ENCODE measurements at places on chromosomes 12 and 14.

DNA sequence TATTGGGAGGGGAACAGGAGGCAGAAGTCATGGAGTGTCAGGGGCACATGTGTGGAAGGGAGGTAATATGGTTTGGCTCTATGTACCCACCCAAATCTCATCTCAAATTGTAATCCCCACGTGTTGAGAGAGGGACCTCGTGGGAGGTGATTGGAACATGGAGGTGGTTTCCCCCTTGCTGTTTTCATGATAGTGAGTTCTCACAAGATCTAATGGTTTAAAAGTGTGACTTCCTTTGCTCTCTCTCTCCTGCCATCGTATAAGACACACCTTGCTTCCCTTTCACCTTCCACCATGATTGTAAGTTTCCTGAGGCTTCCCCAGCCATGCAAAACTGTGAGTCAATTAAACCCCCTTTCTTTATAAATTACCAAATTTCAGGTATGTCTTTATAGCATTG lies 41.6 kb upstream of the CDK17 start:
- peaks cover 21% of the 10 kb centered on the region for H3K4me1 ChIP-seq
- H3K27me3 ChIP-seq, result no peaks in the 10 kb centered on the region
- no peaks in the 10 kb centered on the region for H3K36me3 ChIP-seq
- H3K4me3 ChIP-seq, result no peak overlapping the region
- no peak for ATAC-seq

DNA sequence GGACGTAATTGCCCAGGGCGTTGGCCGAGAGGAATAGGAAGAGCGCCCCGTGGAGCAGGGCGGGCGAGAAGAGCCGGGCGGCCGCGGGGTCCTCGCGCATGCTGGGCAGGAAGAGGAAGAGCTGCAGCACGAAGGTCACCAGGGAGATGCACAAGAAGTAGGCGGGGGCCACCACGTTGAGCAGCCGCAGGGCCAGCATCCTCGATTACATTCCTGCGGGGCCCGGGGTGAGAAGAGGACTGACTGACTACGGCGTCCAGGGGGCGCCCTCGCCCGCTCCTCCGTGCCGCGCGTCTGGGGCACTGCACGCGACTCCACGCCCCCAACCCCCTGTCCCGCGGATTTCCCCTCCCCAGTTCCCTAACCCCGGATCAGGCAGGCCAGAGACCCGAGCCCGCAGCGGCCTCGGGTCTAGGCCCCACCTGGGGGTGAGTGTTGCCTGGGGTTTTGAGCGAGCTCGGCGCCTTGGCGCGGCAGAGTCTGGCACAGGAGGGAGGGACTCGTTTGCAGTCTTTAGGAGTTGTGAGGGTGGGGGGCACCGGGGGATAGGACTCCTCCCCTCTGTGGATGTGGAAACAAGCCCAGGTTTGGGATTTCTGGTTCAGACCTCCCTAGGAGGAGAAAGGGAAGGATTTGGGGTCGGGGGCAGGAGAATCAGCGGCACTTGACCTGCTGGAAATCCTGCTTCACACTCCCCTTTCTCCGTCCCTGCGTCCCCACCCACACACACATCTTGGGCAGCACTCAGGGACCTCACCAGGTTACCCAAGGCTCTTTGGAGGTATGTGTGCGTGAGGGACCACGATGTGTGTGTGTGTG lies 1.8 kb downstream of the ZDHHC22 start:
- no peak overlapping the region for H3K27ac ChIP-seq
- H3K4me1 ChIP-seq, result peaks cover 36% of the 10 kb centered on the region
- peaks cover 87% of the 10 kb centered on the region for H3K27me3 ChIP-seq
- peak overlapping the region; percentile 56 for H3K4me3 ChIP-seq

DNA sequence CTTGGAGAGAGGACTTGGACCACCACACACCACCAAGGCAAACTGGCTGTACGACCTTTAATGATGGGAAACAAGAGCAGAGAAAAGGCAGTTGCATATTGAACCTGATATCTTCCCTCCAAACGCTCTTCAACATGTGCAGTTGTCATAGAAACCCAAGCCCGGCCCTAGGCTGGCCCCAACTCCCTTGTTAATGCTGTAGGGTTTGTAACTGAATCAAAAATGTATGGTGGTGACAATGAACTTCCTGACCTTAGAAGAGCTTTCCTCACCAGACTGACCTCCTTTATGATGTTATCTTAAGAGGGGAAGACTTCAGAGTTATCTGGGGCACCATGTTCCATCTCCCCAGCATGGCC lies 12.3 kb downstream of the APOLD1 start:
- H3K27ac ChIP-seq, result no peak overlapping the region
- H3K27me3 ChIP-seq, result no peaks in the 10 kb centered on the region
- no peak for ATAC-seq
- no peak overlapping the region for H3K4me3 ChIP-seq

DNA sequence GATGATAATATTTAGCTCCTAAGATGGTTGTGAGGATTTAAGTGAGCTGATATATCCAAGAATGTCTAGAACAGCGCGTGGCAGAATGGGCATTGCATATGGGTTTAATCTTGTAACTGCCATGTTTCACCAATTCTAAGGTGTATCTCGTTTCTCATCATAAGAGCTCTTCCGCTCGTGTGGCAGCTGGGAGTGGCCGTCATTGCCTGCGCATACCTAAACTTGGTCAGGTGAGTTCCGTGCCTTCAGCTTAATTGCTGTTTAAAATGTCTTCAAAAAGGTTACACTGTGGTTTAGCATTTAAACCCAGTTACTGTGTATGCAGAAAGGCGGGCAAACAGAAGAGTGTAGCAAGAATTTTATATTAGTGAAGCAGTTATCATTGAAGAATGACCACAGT lies 4.5 kb upstream of the AQP2 start:
- H3K36me3 ChIP-seq, result no peaks in the 10 kb centered on the region
- ATAC-seq, result no peak
- peak overlapping the region; percentile 71 for H3K27ac ChIP-seq

GRCh38 chr12:85568395-85569103 lies 267.7 kb downstream of the RASSF9 start:
- H3K36me3 ChIP-seq, result no peaks in the 10 kb centered on the region
- H3K4me3 ChIP-seq, result no peak overlapping the region
- no peak overlapping the region for H3K27ac ChIP-seq
- H3K4me1 ChIP-seq, result peaks cover 6% of the 10 kb centered on the region
- H3K27me3 ChIP-seq, result no peaks in the 10 kb centered on the region

DNA sequence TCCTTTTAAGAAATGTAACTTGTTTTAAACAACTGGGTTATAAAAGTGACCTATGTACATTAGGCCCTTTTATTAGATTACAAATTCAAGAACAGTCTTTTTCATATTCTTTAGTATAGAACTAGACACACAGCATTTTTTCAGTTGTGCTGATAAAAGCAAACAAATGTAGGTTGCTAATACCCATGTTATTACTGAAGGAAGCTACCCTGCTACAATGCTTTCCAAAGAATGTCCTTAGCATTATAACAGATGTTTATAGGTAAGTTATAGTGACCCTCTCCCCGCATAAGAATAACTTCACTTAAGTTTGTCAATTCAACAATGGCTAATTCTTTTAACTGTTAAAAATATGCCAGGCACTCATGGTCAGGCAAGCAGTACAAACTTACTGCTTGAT lies 17.9 kb downstream of the RTRAF start:
- H3K4me1 ChIP-seq, result no peaks in the 10 kb centered on the region
- no peak overlapping the region for H3K4me3 ChIP-seq
- no peak overlapping the region for H3K27ac ChIP-seq
- ATAC-seq, result no peak
- H3K36me3 ChIP-seq, result peaks cover 68% of the 10 kb centered on the region

Data from stimulated activated memory B cell treated with anti-CD40 and anti-IgM and Interleukin-4, amounts not matched to agents 10 μg/mL and 1 μg/mL and 100 μg/mL, for 72 hours (primary cell).